Mesothelial cell of epicardium (in vitro differentiated cells): ENCODE measurements at places on chromosomes 1 and 21.
A peak's percentile ranks its signal among the peaks of the same experiment; 100 is the strongest.

DNA sequence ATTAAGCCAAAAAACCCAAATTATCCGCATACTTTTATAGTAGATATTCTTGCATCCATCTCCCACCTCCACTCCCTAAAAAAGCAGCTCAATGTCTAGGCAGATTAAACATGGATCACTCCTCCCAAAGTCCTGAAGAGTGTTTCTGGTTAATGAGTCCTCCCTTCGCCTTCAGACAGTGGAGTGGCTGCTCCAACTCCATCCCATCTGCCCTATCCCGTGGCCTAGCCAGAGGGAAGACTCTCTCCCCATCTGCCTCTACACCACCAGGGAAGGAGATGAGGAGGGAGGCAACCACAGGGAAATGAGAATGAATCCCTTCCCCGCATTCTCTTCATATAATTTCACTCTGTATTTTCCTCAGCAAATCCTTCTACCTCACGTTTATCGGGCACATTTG is 103.8 kb downstream of the SLC45A1 start:
- no peaks in the 10 kb centered on the region for H3K27me3 ChIP-seq
- H3K27ac ChIP-seq, result no peak overlapping the region
- H3K4me3 ChIP-seq, result no peak overlapping the region
- no peak for DNase-seq

DNA sequence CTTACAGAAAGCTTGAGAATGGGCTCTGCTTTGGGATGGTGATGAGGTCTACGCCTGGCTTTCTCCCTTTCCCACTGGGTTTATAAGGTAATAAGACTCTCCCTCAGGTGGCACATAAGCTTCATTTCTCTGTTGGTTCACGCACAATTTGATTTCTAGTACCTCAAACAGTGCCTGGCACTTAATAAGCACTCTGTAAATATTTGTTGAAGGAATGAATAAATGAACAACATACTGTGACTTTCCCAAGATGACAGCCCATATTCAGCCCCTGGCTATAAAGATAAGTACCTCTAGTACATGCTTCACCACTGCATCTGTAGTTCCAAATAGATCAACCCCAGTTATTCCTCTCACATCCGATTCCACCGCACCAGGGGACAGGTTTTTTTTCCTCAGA is 17.8 kb downstream of the COPA start:
- no peak overlapping the region for H3K4me3 ChIP-seq
- no peaks in the 10 kb centered on the region for H3K27me3 ChIP-seq
- no peak for DNase-seq
- peaks cover 54% of the 10 kb centered on the region for H3K36me3 ChIP-seq
- H3K27ac ChIP-seq, result no peak overlapping the region

DNA sequence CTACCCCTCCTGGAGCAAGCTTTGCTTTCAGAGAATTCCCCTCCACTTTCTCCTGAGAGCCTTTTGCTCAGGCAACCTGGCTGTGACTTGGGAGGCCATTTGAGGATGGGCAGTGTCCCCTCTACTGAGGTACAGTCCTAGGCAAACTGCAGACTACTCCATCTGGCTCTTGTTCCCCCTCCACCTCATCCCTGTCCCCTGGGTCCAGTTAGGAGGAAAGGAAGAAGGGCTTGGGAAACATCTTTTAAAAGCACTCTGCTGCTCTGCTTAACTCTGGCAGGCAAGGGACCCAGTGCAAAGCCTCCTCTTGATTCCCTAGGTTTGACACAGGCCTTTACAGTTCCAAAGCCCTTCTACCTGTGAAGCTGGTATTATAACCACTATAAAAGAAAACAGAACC is 108.2 kb downstream of the NAV1 start:
- peaks cover 22% of the 10 kb centered on the region for H3K27me3 ChIP-seq
- peak overlapping the region; percentile 86 for H3K4me3 ChIP-seq
- peaks cover 12% of the 10 kb centered on the region for H3K36me3 ChIP-seq
- DNase-seq, result no peak
- peaks cover 34% of the 10 kb centered on the region for H3K4me1 ChIP-seq

GRCh38 chr1:35923791-35924221 is 7.1 kb upstream of the AGO3 start:
- DNase-seq, result no peak
- H3K36me3 ChIP-seq, result peaks cover 29% of the 10 kb centered on the region
- H3K4me1 ChIP-seq, result peaks cover 5% of the 10 kb centered on the region
- no peaks in the 10 kb centered on the region for H3K27me3 ChIP-seq
- no peak overlapping the region for H3K4me3 ChIP-seq

DNA sequence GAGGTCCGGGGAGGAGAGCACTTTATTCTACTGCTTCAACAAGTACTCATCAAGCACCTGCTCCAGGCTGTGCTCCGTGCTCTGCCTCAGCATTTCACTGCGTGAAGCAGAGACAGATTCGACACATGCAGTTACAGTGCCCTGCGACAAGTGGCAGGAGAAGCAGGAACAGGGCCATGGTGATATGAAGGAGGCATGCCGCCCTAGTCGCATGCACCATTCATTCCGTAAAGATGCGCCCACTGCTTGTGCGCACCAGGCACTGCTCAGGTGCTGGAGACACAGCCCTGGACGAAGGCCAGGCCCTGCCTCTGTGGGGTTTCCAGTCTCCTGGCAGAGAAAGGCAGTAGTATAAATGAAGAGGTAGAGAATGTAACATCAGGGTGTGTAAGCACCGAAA is 206.6 kb downstream of the HIVEP3 start:
- H3K4me1 ChIP-seq, result peaks cover 31% of the 10 kb centered on the region
- H3K27ac ChIP-seq, result peak overlapping the region; percentile 1
- no peak overlapping the region for H3K4me3 ChIP-seq
- no peaks in the 10 kb centered on the region for H3K36me3 ChIP-seq
- DNase-seq, result no peak

DNA sequence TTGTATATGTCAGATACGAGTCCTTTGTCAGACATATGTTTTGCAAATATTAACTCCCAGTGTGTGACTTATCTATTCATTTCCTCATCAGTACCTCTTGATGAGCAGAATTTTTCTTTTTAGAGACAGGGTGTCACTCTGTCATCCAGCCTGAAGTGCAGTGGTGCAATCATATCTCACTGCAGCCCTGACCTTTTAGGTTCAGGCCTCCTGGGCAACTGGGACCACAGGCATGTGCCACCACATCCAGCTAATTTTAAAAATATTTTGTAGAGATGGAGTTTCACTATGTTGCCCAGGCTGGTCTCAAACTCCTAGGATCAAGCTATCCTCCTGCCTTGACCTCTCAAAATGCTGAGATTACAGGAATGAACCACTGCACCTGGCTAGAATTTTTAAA is 93.0 kb downstream of the HLCS start:
- DNase-seq, result no peak
- H3K27ac ChIP-seq, result no peak overlapping the region
- H3K4me3 ChIP-seq, result no peak overlapping the region
- peaks cover 19% of the 10 kb centered on the region for H3K36me3 ChIP-seq

GRCh38 chr1:59718064-59718988 is 96.4 kb upstream of the HOOK1 start:
- H3K4me3 ChIP-seq, result no peak overlapping the region
- peaks cover 18% of the 10 kb centered on the region for H3K4me1 ChIP-seq
- no peaks in the 10 kb centered on the region for H3K27me3 ChIP-seq
- DNase-seq, result no peak

GRCh38 chr1:213956295-213956770 is 31.4 kb upstream of the PROX1 start:
- no peaks in the 10 kb centered on the region for H3K36me3 ChIP-seq
- no peaks in the 10 kb centered on the region for H3K4me1 ChIP-seq
- no peak for DNase-seq
- H3K27ac ChIP-seq, result no peak overlapping the region
- H3K4me3 ChIP-seq, result no peak overlapping the region
- peaks cover 46% of the 10 kb centered on the region for H3K27me3 ChIP-seq

GRCh38 chr1:77958391-77958790 is 20.5 kb downstream of the FUBP1 start:
- no peak overlapping the region for H3K4me3 ChIP-seq
- H3K27me3 ChIP-seq, result no peaks in the 10 kb centered on the region
- DNase-seq, result no peak
- peak overlapping the region; percentile 2 for H3K27ac ChIP-seq

GRCh38 chr1:231240531-231240882 is 505 bp upstream of the GNPAT start:
- peak overlapping the region; percentile 95 for H3K4me3 ChIP-seq
- no peaks in the 10 kb centered on the region for H3K27me3 ChIP-seq
- H3K36me3 ChIP-seq, result peaks cover 17% of the 10 kb centered on the region
- peaks cover 22% of the 10 kb centered on the region for H3K4me1 ChIP-seq
- H3K27ac ChIP-seq, result peak overlapping the region; percentile 95
- peak; percentile 40 for DNase-seq

DNA sequence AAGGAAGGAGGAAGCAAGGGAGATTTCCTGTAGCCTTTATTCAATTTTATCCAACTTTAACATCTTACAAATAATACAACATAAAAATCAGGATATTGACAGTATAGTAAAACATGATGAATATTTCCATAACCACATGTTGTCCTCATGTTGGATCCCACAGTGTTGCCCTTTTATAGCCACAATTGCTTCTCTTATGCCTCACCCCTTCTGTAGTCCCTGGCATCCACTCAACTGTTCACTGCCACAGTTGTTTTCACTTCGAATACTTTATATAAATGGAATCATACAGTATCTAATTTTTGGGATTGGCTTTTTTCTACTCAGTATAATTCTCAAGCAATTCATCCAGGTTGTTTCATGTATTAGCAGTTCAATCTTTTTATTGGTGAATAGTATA is 44.8 kb downstream of the SRSF11 start:
- no peaks in the 10 kb centered on the region for H3K27me3 ChIP-seq
- no peak overlapping the region for H3K27ac ChIP-seq
- peaks cover under 1% of the 10 kb centered on the region for H3K4me1 ChIP-seq
- H3K36me3 ChIP-seq, result peaks cover 44% of the 10 kb centered on the region

GRCh38 chr1:246365708-246366107 is 141.4 kb downstream of the SMYD3 start:
- H3K4me3 ChIP-seq, result no peak overlapping the region
- H3K4me1 ChIP-seq, result no peaks in the 10 kb centered on the region
- no peaks in the 10 kb centered on the region for H3K27me3 ChIP-seq
- no peak for DNase-seq
- no peak overlapping the region for H3K27ac ChIP-seq

DNA sequence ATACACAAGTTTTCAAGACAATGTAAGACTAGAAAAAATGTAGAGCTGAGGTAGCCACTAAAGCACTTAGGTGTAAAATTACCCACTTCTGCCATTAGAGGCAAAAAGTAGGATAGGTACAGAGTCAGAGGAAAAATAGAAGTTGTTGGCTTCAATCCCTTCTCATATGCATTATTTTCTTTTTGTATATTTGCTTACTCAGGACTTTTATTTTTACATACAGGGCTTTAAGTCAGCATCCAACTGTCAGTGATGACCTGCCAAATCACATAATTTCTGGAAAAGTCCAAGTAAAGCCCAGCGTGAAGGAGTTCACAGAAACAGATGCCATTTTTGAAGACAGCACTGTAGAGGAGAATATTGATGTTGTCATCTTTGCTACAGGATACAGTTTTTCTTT is 211.0 kb upstream of the POGK start:
- peaks cover 12% of the 10 kb centered on the region for H3K27me3 ChIP-seq
- H3K27ac ChIP-seq, result no peak overlapping the region
- H3K36me3 ChIP-seq, result no peaks in the 10 kb centered on the region
- no peak overlapping the region for H3K4me3 ChIP-seq

DNA sequence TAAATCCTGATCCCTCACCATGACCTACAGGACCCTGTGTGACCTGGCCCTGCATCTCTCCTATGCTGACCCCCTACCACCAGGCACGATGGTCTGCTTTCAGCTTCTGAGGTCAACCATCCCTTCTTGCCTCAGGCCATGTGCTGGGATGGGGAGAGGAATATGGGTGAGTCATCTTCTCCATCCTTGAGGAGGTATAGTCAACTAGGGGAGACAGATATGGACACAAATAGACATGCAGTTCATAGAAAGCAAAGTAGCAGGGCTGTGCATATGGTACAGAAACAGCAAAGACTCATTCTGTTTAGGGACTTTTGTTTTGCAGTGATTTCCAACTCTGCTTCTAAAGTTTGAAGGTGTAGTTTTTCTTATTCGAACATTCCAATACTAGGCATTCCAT is 250.8 kb upstream of the FGGY start:
- peaks cover 42% of the 10 kb centered on the region for H3K4me1 ChIP-seq
- peaks cover 5% of the 10 kb centered on the region for H3K36me3 ChIP-seq
- H3K27me3 ChIP-seq, result no peaks in the 10 kb centered on the region
- no peak overlapping the region for H3K4me3 ChIP-seq
- DNase-seq, result no peak

- H3K27me3 ChIP-seq, result no peaks in the 10 kb centered on the region
- no peak for DNase-seq
- no peak overlapping the region for H3K27ac ChIP-seq
- no peak overlapping the region for H3K4me3 ChIP-seq
These were observed 2.4 kb upstream of the NAV1 start for GRCh38 chr1:201536558-201536957.

DNA sequence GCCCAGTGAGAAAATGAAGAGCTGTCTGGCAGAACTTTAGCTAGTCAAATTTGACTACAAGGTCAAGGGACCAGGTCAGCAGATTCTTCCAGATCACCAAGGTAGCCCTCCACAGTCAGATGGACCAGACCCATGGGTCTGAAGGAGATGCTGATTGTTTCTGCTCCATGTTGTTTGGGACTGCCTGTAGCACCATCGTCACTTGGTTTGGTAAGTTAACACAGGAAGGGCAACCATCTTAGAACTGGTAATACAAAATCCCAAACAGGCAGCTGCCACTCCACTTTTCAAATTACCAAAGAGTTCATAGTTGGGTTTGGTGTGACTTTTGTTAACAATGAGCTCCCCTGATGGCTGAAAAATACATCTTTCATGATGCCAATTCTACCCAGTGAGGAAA is 9.0 kb downstream of the ITPKB start:
- peak overlapping the region; percentile 50 for H3K27ac ChIP-seq
- no peaks in the 10 kb centered on the region for H3K27me3 ChIP-seq
- no peak for DNase-seq
- no peak overlapping the region for H3K4me3 ChIP-seq

DNA sequence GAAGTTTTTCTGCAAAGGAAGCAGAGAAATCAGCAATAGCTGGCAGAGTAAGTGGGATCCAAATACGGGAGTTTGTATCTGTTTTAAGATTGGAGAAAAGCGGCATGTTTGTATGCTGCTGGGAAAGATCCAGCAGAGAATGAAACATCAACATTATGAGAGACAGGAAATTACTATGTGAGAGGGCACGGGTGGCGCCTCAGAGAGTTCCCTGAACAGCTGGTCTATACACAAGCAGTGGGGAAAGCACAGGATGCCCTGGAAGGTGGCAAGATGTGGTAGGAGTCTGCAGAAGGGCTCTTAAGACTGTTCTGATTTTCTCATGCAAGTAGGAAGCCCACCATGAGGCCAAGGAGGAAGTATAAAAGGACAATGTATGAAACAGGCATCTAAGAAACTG is 130.4 kb downstream of the RERE start:
- peak overlapping the region; percentile 32 for H3K27ac ChIP-seq
- H3K36me3 ChIP-seq, result peaks cover 5% of the 10 kb centered on the region
- H3K4me1 ChIP-seq, result peaks cover 27% of the 10 kb centered on the region
- no peaks in the 10 kb centered on the region for H3K27me3 ChIP-seq
- DNase-seq, result no peak

- H3K36me3 ChIP-seq, result no peaks in the 10 kb centered on the region
- H3K27ac ChIP-seq, result no peak overlapping the region
- no peaks in the 10 kb centered on the region for H3K4me1 ChIP-seq
- DNase-seq, result no peak
- H3K27me3 ChIP-seq, result no peaks in the 10 kb centered on the region
These were observed 40.0 kb upstream of the PTPRC start for GRCh38 chr1:198598796-198599321.

GRCh38 chr21:34535886-34536285 is 23.9 kb upstream of the KCNE1 start:
- H3K27ac ChIP-seq, result peak overlapping the region; percentile 31
- no peaks in the 10 kb centered on the region for H3K27me3 ChIP-seq
- peaks cover 37% of the 10 kb centered on the region for H3K4me1 ChIP-seq
- no peak overlapping the region for H3K4me3 ChIP-seq
- DNase-seq, result no peak
